ENCODE measurements at places on chromosomes 3 and 15. TPM values are rescaled to one million over a fixed set of nuclear protein-coding genes. Genes with fewer than 3 reads are reported as not detected.

The STT3B gene
- 193 TPM for polyA plus RNA-seq

GRCh38 chr3:117285737-117286136 lies 576.2 kb downstream of the TUSC7 start:
- DNase-seq: no peak

GRCh38 chr3:116140100-116140689 lies 305.1 kb downstream of the LSAMP start:
- no peak for DNase-seq

DNA sequence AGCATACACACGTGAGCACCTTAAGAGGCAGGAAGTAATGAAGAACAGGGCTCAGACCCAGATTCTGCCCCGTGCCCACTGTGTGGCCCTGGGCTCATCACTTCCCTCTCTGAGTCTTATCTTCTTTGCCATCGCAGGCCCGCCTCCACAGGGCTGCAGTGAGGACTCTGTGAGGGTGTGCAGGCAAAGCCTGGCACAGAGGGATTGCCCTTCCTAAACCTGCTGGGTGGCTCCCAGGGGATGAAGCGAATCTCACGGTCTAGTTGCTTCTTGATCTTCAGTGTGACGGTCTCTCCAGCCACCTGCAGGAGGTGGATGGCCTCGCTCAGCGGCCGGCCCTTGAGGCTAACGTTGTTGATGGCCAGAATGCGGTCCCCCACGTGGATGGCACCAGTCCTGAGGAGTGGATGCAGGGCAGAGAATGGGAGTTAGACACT lies 32.8 kb downstream of the GRIP2 start:
- DNase-seq: no peak

GRCh38 chr3:31305340-31305739 lies 227.4 kb upstream of the STT3B start:
- DNase-seq: no peak

- no peak for DNase-seq
Observed at GRCh38 chr3:119343719-119344118, 49.5 kb downstream of the ARHGAP31 start.

GRCh38 chr3:106093616-106094015 lies 224.8 kb upstream of the CBLB start:
- DNase-seq: no peak

DNA sequence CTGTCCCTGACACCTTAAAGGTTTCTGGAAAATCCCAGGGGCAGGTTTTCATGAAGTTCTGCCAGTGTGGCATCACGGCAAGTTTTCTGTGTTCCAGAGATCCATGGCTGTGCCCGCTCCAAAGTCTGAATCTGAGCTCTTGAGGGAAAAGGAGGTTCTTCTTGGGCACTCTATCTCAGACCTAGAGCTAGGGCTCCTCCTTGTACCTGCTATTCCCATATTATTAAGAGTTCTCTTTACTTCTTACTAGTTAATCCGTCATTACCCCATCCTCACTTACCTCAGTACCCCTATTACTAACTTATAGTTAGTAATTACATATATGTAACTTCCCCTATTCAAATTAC lies 5.9 kb upstream of the TRA2B start:
- no peak for DNase-seq

DNA sequence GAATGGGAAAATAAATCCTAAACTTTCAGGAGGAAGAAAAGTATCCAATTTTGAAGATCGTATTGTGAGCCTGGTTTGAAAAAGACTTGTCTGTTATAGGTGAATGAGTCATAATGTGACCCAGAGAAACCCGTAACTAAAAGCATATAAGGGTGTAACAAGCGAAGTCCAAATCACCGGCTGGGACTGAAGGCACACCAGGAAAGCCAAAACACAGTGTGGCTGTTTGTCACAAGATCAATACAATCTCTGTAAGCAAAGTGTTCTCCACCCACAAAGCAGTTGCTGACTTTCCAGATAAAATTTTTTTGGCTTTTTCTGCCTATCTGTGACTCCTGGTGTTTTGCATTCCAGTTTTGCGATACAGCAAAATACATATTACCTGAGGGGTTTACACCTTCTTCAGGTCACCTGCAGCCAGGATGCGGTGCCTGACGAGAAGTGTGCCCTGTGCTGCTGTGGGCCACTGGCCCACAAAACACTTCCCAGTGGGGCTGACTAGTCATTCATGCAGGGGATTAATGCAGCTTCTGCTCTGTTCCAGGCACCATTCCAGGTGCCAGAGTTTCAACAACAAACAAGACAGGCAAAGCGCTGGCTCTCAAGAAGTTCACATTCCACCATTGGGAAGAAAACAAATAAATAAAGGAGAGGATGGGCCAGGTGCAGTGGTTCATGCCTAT lies 14.4 kb downstream of the HES1 start:
- DNase-seq: no peak

The SLC28A2 gene
- polyA plus RNA-seq: 0.82 TPM

- no peak for DNase-seq
Observed at GRCh38 chr3:35665390-35666055, 26.2 kb downstream of the ARPP21 start.

GRCh38 chr3:197889204-197889930 lies 60.6 kb upstream of the RPL35A start:
- DNase-seq: no peak

DNA sequence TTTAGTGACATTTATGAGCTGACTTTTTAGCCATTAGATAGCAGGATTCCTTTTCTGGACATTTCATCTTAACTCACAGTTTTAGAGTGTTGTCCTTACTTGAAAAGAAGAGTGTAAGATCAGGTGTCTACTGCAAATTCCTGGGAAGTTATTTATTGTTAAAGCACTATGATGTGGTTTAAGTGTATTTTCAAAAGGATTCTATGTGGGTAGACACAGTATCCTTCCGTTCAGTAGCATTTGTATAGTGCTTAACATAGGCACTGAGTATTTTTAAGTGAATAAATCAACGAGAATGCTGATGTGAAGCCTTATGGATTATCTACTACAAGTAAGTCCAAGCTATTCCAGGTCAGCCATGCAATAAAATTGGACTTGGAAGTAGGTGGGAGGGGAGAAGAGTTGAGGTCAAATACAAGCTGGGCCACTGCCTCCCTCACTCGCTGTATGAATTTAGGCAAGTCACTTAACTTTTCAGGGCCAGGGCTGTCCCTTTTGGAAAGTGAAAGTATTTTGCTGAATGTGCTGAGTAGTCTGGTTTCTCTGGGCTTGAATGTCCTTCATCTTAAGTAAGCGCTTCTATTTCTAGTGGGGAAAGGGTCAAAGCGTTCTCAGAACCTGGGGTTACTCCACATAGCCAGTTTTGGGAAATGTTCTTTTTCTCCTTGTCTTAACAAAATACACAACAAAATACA lies 48.6 kb downstream of the GAP43 start:
- DNase-seq: no peak

DNA sequence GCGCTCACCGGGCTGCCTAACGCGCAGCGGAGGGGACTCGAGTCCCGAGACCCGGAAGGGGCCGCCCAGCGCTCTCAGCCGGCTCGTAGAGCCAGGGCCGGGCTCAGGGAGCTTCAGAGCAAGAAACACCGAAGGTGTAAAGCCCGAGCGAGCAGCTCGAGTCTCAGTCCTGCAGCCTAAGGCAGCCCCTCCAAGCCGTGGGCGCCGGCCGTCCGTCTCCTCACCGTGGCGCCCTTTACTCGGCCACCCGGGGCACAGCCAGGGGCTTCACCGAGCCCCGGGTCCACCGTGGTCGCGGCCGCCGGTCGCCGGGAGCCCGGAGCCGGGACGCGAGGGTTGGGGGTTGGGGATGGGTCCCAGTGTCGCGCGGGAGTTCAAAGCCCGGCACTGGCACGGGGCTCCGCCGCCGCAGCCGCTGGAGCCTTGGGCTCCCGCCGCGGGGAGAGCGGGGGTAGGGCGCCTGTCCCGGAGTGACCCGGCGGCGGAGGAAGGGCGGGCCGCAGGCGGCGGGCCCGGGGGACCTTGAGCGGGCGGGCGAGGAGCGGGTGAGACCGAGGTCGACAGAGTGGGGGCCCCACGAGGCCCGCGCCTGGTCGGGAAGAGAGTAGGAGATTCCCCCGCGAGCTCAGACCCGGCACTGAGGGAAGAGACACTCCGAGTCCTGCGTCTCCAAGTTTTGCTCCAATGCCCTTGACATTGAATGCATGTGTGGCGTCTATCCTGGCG lies 26.9 kb upstream of the THRB start:
- no peak for DNase-seq

DNA sequence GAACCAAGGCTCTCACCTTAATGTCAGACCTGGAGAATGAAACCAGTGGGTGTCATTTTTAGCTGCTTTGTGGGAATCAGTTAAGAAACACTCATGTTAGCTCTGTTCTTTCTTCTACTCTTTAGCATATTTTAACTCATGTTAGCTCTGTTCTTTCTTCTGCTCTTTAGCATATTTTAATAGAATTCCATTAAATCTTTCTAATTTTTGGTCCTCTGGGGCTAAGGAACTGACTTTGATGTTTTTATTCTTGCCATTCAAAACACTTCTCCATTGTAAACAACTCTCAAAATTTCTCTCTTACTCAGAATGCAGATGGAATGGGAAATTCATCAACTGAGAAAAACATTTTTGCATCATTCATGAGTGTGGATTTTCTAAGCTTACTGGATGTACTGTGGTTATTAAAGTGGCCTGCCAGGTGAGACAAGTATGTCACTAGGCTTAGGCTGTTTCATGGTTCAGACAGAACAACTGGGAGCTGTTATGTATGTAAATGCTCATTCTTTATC lies 680.6 kb downstream of the ROBO2 start:
- DNase-seq: no peak

The OIP5 gene
- polyA plus RNA-seq: 7.2 TPM

The C3orf49 gene
- polyA plus RNA-seq: 0.20 TPM

- no peak for DNase-seq
Observed at GRCh38 chr3:42608581-42608980, 8.1 kb downstream of the NKTR start.

DNA sequence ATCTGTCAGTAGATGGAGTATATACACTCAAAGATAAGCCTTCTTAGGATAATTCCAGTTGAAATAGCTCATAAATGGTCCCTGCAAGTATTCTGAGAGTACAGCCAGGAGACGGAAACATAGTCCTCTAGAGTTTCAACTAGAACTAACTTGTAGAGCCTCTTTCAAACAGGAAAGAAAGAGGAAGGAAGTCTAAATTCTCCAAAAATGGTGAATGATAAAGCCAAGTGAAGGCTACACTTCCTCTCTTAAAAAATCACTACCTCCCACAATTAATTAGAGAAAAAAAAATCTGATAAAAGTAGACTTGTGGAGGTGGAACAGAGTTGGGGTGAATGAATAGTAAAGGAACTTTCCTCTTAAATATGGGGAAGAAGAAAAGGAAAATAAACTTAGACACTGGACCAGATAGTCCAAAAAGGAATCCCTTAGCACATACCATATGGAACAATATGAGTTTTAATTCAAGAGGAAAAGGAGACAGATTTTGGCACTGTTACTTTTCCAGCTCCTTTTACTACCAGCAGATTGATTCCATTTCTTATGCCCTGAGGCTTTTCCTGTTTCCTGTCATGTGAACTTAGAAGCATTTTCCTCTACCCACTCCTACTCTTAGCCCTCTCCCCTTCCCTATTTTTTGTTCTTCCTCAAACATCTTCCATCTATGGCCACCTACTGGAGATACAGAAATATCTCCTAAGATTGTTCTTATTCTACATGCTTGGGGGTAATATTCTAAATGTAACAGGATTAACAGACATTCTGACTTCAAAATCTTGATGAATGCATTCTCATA lies 207.6 kb downstream of the CHST2 start:
- DNase-seq: no peak

The VIPR1 gene
- 1.0 TPM for polyA plus RNA-seq

- no peak for DNase-seq
Observed at GRCh38 chr3:112874725-112875124, 28.1 kb upstream of the CD200R1L start.

GRCh38 chr3:156803952-156804741 lies 22.0 kb upstream of the LEKR1 start:
- no peak for DNase-seq

The TMCO5A gene
- polyA plus RNA-seq: not detected

The TGM4 gene
- 0.18 TPM for polyA plus RNA-seq

DNA sequence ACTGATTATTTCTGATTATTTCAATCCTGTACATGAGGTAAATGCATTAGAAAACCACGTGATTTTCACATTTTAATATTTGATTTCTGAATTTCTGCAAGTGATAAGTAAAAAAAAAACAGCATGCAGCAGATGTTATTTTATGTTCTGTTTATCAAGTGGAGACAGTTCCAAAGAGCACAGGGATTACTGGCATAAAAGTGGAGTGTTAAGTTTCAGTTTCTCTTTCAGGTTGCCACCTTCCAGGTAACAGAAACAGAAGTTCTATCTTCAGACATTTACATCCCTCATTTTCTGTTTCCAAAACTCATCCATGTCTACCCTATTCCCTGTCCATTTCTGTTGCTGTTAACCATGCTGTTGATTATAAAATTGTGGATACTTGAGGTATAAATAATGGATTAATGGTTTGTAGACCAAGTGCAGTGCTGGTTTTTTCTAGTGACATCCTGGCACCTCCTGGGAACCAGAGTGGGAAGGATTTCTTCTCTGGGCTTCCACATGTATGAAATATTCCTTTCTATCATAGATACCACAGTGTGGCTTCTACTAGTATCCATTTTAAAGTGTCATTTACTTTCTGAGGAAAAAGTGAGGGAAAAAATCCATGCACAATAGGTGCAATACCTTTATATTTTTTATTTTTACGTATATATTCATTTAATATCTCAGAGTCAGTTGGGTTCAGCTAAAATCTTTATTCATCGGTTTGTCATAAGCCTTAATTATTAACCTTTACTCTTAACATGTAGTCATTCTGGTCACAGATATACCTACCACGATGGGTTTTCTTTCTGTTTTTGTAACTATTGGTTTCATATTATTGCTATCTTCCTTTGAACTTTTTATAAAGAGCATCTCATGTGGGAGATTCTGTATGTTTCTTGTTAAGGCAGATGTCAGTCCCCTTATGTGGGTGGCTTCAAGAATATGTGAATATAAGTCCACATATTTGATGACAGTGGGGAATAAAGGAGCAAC lies 1010.0 kb downstream of the SQOR start:
- DNase-seq: no peak

The SGO1 gene
- 10.7 TPM for polyA plus RNA-seq

GRCh38 chr15:79357566-79357965 lies 46.7 kb downstream of the TMED3 start:
- DNase-seq: no peak

The FOXB1 gene
- not detected for polyA plus RNA-seq

GRCh38 chr3:73572368-73572767 lies 52.4 kb downstream of the PDZRN3 start:
- peak; percentile 75 for DNase-seq

DNA sequence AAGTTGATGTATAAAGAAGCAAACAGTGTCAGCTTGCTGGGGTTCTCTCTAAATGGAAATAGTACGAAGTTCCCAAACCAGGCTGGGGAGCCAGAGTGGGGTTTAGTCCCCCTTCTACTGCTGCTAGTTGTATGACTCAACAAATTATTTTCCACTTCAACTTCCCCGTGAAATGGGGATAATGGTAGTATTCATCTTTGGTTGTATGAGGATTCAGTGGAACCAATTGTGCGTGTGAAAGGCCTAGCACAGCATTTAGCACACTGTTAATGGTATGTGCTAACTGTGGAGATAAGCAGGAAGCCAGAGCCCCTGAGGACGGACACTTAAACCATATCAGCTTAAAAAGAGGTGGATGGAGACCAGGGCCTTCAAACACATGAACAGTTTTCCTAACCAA lies 4.2 kb downstream of the SORD start:
- DNase-seq: no peak

The PRICKLE2 gene
- polyA plus RNA-seq: 19.5 TPM

GRCh38 chr15:85854345-85855097 lies 59.8 kb upstream of the KLHL25 start:
- DNase-seq: peak; percentile 63

The A4GNT gene
- 3.3 TPM for polyA plus RNA-seq

All from renal cortex interstitium (tissue), 15 donors.